HFFc6 (cell line): ENCODE measurements at places on chromosomes 2 and 18.

GRCh38 chr2:37189452-37190153 is 1.1 kb upstream of the SULT6B1 start:
- peak; percentile 69 for DNase-seq

GRCh38 chr18:48778344-48779011 is 172.3 kb downstream of the SMAD7 start:
- no peak for DNase-seq

DNA sequence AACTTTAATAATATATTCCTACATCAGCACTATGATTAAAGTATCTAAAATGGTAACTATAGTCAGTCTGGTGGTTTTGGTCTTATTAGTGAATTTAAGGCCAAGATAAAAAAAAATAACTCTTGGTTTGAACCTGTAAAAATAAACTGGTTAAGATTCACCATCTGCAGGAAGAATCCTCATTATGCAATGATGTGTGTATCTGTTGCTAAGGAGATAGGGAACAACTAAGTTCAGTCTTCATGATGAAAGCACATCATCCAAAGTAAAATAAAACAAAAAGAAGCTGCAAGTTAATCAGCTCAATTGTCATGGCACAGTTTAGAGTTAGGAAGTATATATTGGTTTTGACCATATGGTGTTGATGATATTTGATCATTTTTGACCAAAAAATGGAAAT is 466.0 kb downstream of the NYAP2 start:
- peak; percentile 10 for DNase-seq

- no peak for DNase-seq
Observed at GRCh38 chr2:57399057-57399456, 647.5 kb upstream of the VRK2 start.

GRCh38 chr2:179898873-179899272 is 37.5 kb upstream of the ZNF385B start:
- DNase-seq, result peak; percentile 24

- DNase-seq, result no peak
Observed at GRCh38 chr18:30387401-30387800, 655.1 kb downstream of the DSC3 start.

DNA sequence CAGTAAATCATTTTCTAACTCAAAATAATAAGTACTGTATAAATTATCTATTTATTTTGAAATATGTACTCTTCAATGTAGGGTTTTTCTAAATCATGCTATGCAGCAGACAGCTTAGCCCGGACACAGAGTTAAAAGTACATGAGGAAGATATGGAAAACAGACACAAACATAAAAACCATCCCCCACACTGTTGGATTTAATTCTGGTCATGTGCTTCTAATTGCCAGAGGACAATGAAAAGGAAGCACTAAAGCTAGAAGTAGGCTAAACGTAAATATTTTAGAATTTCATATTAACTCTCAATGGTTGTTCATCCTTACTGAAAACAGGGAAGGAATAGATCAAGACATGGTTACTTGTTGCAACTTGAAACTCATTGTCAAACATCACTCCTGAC is 420.7 kb downstream of the ERBB4 start:
- DNase-seq, result no peak

- peak; percentile 90 for DNase-seq
Observed at GRCh38 chr18:49691177-49691608, 122.1 kb downstream of the ACAA2 start.

DNA sequence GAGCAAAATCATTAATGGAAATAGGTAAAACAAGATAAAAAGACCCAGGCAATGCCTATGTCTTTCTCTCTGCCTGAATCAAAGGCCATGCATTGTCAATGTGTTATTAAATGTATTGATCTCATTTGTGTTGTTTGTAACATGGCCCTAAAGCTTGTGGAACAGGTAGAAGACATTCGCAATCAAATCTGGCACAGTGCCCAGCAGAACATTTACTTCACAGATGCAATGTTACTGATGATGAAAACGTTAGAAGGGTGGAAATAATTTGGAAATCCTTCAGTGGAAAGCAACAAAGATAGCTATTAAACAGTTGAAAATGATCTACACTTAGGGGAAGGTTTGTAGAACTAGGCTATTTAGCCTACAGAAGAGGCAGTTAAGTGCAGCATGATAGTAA is 368.2 kb downstream of the EPHA4 start:
- no peak for DNase-seq

DNA sequence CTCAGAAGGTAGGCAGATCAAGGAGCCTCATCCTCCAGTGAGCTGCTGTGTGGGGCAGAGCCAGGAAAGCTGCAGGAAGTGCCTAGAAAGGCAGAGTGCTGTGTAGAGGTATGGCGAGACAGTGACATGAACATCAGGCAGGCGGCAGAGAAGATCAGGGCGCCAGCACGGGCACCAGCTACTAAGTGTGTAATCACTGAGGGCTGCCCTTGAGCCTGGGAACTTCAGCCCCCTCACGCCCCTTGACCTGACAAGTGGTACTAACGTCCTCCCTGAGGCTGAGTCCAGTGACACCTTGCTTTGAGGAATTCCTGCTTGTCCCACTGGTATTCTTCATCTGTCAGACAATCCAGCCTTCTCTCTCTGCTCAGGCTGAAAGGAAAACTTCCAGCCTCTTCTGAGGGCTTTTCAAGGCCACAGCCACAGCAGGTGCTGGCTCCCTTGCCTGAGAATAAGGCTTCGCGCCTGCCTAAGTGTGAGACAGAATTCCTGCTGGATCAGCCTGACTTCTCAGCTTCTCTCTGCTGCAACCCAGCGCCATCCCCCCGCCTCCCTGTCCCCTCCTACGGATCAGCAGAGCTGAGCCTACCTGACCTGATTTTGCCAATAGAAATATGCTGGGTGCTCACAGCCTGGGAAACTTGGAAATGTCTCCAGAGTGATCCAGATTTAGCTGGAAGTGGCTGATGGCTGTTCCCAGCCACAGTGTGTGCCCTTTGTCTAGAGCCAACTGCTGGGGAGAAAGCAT is 148.0 kb downstream of the SMAD7 start:
- DNase-seq, result no peak

- DNase-seq, result no peak
Observed at GRCh38 chr2:125169764-125170146, 1144.7 kb downstream of the CNTNAP5 start.

GRCh38 chr18:24065906-24066305 is 51.4 kb downstream of the TTC39C start:
- no peak for DNase-seq

GRCh38 chr2:1742301-1742680 is 2.0 kb downstream of the PXDN start:
- DNase-seq, result no peak
